ENCODE measurements at places on chromosomes 7 and 10.

DNA sequence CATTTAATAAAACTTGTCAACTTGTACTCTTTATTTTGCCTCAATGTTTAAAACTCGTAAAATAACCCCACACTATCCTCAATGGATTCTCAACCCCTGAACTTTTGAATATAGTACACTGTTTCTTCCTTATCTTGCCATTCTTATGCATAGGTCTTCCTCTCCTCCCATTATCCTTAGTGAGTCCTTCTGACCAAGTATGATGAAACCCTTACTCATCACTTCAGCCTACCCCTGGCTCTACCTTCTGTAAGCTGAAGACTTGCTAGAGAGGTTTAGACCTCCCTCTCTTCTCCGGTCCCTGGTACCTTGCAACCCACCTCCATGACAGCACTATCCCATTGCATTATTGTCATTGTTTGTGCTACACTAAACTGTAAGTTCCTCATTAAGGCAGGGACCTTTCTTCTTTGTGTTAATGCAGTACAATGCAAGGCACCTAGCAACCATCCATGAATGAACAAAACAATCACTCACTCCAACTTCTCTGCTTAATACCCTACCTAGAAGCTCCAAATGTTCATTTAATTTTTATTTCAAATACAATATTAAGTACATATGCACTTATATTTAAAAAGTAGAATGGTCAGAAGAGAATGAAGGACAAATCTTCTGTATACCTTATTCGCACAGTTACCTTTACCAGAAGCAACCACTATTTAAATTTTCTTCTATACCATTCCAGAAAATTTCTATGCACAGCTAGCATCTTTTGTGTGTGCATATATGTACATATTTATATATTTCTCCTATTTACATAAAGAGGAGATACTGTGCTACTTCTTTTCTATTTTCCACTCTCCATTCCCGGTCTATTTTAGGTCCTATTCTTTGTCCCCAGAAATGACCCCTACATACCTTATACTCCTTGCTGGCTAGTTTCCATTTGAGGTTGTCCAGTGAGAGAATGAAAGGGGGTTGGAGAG is 77.5 kb downstream of the SLC16A9 start:
- no peak for DNase-seq

- peak; percentile 57 for DNase-seq
Observed at GRCh38 chr10:89653410-89653869, 8.4 kb upstream of the PANK1 start.

DNA sequence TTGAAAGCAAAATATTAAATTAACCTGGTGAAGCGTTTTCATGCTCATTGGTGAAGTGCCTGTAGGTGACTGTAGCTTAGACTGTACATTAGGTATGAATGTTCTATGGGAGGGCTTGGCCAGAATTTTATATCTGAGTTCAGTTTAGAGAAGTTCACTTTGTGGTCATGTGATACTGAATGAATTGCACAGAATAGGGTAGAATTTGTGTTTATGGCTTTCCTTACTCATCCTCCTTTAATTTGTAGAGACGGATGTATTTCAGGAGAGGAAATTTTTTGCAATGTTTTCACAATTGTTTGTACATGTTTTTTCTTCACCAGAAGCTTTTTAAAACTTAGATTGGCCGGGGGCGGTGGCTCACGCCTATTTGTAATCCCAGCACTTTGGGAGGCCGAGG is 32.3 kb downstream of the REEP3 start:
- no peak for DNase-seq

- no peak for DNase-seq
Observed at GRCh38 chr7:11176985-11177555, 203.4 kb downstream of the PHF14 start.

DNA sequence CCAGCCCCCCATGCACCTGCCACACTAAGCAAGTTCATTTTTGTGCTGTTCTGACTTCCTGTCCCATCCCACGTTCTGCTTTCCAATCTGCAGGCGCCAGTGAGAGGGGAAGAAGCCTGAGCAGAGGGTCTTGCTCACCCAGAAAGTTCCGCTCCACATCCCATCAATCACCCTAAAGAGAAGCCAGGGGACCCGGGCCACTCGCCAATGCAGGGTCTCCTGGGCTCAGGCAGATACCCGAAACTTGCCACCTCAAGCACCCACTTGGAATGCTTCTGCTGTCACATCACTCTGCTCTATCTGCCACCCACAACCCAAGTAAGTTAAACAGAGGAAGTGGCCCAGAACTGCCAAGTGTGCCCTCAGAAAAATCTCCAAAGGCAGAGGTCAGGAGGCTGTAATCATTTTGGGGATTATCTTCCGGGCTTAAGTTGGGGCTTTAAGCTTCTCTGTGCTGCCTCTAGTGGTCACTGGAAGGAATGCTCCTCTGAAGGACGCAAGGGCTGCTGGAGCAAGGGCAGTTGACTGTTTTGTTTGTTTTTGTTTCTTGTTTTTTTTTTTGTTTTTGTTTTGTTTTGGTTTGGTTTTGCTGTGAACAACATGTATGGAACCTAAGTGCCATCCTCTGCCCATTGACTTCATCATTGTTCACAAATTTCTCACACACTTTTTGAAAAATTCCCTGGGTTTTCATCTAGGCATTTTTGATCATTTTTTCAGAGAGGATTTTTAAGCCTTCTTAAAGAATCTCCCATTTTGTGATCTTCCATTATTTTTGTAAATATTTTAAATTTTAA is 25.5 kb downstream of the PRR15 start:
- peak; percentile 57 for DNase-seq

DNA sequence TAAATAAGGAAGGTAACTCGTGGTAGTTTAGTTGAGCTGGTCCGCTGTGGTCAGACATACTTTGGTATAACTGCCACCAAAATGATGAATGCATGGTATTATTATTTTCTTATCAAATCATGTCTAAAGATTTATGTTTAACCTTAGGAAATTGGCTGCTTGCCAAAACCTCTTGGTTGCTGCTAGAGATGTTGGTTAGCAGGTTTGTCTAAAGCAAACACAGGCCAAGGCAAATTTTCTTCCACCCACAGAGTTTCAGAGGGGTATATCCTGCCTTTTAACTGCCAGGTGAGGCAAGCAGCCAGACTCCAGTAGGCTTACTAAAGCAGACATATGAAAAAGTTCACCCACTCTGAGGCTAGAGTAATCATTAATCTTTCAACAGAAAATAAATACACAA is 101.4 kb downstream of the SEMA3E start:
- DNase-seq: peak; percentile 65

DNA sequence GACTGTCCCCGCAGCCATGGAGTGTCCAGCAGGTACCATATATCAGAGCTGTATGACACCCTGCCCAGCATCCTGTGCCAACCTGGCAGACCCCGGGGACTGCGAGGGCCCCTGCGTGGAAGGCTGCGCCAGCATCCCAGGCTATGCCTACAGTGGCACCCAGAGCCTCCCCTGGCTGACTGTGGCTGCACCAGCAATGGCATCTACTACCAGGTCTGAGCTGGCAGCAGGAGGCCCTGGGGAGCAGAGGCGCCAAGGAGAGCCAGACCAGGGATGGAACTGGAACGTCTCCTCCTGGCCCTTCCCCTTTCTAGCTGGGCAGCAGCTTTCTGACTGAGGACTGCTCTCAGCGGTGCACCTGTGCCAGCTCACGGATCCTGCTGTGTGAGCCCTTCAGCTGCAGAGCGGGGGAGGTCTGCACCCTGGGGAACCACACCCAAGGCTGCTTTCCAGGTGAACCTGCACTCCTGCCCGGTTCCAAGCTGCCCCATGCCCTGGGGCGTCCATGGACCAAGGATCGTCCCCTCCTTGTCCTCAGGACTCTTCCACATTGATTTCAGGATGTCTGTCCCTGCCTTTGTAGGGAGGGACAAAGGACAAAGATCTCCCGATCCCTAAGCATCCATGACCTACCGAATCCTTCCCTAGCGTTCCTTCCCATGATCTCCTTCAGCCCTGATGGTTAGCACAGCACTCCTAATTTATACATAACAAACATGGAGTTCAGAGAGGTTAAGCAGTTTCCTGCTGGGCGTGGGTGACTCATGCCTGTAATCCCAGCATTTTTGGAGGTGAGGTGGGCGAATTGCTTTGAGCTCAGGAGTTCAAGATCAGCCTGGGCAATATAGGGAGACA is 33.3 kb downstream of the EPHB4 start:
- DNase-seq: no peak

- DNase-seq: no peak
Observed at GRCh38 chr7:134562136-134562535, 13.2 kb downstream of the AKR1B15 start.

DNA sequence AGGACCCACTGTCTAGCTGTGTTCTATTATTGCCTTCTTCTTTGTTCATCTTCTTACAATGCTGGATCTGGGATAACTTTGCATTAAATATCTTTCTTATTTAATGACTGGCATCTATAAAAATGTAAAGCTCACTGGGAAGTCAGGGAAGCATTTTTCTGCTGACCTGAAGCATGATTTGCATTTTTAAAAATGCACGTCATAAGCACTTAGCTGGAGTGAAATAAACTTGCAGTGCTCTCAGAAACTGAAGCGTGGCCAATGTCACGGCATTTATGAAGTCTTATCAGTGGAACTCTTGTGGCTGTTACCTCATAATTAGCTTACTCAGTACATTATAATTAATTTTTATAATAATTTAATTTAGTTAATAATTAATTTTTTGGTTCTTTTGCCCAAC is 59.1 kb downstream of the FRMD4A start:
- no peak for DNase-seq

DNA sequence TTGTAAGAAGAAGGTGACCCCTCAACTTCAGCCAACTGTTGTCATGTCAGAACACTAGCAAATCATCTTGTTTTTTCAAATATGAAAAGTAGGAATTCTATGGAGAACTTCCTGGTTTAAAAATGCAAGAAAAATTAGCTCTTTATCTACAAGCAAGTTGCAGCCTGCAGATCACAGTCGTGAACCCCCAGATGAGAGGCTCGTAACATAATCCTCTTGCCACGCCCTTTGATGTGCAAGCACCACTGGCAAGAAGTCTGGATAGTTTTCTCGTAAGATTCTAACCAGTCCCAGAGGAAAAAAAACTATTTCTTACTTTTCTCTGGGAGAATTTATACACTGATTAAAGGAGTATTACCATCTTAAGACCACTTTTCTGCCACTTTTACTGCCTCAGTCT is 132.3 kb downstream of the DPY19L1 start:
- DNase-seq: no peak

DNA sequence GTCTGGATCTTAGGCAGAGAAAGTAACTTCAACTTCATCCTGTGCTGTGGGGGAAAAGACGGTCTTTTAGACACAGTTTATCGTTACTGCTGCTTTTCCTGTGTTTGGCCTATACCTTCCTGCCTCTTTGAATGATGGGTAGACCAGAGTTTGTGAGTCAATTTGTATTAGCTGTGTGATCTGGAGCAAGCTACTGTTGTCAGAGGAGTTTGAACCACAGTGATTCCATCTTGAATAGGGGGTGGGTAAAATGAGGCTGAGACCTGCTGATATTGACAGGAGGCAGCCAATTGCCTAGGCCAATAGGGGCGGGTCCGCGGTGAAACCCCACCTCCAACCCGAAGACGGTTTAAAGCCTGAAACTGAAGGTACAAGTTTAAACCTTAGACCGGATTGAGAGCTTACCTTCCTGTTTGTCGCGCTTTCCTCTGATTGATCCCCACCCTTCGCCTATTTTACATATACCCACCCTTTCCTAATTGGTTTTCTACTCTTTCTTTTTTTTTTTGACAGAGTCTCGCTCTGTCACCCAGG is 35.8 kb upstream of the EIF4H start:
- DNase-seq: no peak

GRCh38 chr7:99525713-99526440 is 21.4 kb downstream of the ZKSCAN5 start:
- DNase-seq: no peak

- no peak for DNase-seq
Observed at GRCh38 chr7:3446786-3447185, 145.7 kb downstream of the SDK1 start.

DNA sequence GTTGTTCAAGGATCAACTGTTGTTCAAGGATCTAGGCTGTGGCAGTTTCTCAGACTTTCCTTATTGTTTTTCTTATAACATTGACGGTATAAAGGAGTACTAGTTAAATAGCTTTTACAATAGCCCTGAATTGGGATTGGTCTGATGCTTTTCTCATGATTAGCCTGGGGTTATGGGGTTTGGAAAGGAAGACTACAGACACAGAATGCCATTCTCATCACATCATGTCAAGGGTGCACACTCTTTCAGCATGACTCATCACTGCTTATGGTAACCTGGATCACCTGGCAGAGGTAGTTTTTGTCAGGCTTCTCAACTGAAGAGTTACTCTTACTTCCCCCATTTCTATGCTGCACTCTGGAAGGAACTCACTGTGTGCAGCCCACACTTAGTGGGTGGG is 194.2 kb upstream of the NPSR1 start:
- no peak for DNase-seq

DNA sequence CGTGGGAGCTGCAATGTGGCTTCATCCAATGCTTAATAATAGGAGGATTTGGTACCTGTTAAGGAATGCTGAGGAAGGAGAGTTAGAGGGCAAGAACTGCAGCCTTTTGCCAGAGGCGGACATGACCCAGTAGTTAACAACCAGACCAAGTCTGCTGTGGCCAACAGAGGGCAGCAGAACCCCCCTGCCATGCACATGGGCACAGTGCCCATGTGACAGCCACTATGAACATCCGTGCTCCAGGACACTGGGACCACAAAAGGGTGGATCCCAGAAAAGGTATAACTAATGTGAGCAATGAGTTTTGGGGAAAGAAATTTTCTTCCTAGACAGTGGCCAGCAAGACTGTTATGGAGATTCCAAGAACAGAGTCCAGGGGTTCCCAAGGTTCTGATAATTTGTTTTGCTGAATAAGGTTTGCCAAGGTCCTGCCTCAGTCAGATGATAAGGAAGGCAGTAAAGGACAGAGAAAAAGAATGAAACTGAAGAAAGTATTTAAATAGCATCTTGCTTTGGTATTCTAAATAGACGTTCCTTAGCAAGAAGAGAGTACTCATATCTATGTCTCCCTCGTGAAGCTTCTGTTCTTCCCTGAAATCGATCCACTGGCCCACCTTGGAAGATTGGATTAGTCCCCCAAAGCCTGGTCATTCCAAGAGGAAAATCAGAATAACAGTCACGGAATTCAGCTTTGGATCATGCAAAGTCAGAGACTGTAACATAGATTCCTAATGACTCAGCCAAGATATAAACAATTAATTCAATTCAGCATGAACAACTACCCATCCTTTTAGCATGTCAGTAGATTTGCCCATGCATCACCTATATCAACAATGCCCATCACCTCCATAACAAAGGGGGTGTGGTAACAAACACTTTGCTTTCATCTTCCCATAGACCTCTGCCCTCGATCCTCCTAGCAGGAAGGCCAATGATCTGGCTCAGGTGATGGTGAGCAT is 56.0 kb downstream of the LGI1 start:
- peak; percentile 63 for DNase-seq

GRCh38 chr7:142812437-142813215 is 41.9 kb downstream of the PRSS2 start:
- peak; percentile 61 for DNase-seq

Measured in GM12865 (cell line).